Activated T-cell treated with anti-CD3 and anti-CD28 coated beads, Interleukin-2, amount 50 U/mL, for 4 hours (primary cell): ENCODE measurements at places on chromosomes 1 and 21. TPM values are rescaled to one million over a fixed set of nuclear protein-coding genes. Genes with fewer than 3 reads are reported as not detected.

The ERICH3 gene
- not detected for total RNA-seq

The VSIG8 gene
- total RNA-seq, result not detected

The PTPRU gene
- total RNA-seq, result 0.19 TPM

The FMO5 gene
- 0.22 TPM for total RNA-seq

The ZBTB8B gene
- total RNA-seq, result not detected

The CCDC185 gene
- not detected for total RNA-seq

The RAP1GAP gene
- 1.4 TPM for total RNA-seq
